HS-27A (cell line): ENCODE measurements at places on chromosomes 7 and 10.

GRCh38 chr10:6667679-6668270, 87.7 kb upstream of the PRKCQ start:
- DNase-seq: no peak

GRCh38 chr10:129966370-129966888, 2.4 kb upstream of the EBF3 start:
- DNase-seq: no peak

DNA sequence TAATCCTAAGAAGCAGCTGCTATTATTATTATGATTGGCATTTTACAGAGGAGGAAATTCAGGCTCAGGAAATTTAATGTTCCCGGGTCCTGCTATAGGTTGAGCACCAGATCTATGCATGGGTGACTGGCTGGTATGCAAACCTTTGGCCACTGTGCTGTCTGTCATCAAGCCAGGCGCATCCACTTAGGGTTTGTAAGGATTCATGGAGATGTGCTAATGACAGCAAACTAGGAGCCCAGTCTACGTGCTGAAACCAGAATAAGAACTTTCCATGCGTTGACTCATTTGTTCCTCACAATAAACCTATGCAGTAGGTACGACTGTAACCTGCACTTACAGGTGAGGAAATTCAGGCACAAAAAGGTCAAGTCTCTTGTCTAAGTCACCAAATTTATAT, 64.5 kb upstream of the ZMIZ1 start:
- no peak for DNase-seq

DNA sequence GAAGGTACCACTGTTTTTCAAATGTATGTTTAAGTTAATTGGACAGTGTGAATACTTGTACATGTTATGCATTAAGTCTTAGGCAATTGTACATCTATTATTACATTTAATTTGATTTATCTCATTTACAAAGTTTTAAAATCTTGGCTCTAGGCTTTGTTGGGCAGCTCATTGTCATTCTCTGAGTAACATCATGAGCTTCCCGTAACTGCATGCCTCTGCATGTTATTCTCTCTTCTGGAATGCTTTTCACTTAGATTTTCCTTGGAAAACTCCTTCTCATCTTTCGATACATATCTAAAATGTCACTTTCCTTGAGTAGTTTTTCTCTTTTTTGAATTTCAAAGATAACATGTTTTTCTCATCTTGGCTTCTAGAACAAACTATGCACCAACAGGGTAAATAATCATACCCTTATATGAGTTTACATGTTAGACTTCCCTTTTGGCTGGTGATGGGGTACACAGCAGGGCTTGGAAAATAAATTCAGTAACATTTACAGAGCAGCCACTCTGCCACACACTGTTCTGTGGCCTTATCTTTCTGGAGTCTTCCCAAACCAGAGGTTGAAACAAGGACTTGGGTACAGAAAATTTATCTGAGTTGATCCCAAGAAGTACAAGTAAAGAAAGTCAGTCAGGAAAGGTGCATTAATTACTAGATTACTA, 42.2 kb upstream of the A1CF start:
- no peak for DNase-seq

GRCh38 chr10:78597796-78598555, 470.8 kb upstream of the ZMIZ1 start:
- DNase-seq: no peak

DNA sequence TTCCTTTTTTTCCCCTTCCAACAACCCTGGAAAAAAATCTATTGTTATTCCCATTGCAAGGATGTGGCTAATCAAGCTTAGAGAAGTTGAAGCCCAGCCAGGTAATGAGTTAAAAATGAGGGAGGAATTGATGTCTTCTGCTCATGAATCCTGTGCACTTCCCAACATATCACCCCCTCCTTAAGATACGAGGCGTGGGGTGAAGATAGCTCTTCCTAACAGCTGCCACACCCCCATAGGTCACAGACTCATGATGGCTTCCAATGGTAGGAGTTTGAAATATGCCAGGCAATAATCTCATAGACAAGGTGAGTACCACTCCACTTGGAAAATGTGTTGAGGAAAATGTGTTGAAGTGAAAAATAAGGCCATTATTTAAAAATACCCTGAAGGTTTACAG, 71.3 kb upstream of the HECW1 start:
- DNase-seq: no peak

- DNase-seq: no peak
Measured at GRCh38 chr7:156816943-156817572, 75.9 kb downstream of the LMBR1 start.

GRCh38 chr7:44935016-44935415, 43.8 kb downstream of the MYO1G start:
- no peak for DNase-seq

GRCh38 chr10:5497948-5498730, 1.2 kb downstream of the CALML5 start:
- DNase-seq: no peak

DNA sequence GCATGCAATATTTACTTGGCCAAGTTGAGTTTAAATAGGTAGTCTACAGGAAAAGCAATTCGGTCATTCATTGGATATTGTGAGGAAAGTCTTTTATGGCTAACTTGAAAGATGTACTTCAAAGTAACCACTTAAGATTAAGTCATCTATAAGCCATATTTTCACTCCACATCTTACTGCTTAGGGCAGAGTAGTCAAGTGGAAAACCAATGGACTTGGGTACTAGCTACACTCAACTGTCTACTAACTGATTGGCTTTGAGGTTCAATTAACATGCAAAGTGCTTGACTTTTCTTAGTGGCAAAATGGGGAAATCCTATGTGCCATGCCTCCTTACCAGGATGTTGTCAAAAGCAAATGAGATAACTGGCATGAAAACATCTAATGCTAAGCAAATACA, 51.0 kb downstream of the CAV1 start:
- DNase-seq: no peak

DNA sequence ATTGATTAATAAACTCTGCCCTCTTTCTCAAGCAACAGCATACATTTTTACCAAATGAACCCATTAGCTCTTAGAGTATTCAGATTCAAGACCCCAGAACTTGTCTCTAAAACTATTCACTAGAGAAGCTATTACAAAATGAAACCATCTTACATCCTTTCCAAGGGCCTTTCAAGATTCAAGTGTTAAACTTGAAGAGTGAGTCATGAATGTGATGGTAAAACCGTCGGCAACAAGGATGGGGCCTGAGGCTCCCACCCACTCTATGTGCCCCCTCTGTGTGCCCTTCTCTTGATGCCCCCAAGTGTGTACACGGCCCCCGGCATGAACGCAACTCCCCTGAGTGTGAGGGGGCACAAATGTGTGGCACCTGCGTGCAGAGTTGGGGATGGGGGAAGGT, 46.4 kb downstream of the SFMBT2 start:
- no peak for DNase-seq

GRCh38 chr7:38276096-38276877, 2.9 kb upstream of the TARP start:
- DNase-seq: no peak

- no peak for DNase-seq
Measured at GRCh38 chr10:42488416-42488815, 150.0 kb downstream of the ZNF33B start.

DNA sequence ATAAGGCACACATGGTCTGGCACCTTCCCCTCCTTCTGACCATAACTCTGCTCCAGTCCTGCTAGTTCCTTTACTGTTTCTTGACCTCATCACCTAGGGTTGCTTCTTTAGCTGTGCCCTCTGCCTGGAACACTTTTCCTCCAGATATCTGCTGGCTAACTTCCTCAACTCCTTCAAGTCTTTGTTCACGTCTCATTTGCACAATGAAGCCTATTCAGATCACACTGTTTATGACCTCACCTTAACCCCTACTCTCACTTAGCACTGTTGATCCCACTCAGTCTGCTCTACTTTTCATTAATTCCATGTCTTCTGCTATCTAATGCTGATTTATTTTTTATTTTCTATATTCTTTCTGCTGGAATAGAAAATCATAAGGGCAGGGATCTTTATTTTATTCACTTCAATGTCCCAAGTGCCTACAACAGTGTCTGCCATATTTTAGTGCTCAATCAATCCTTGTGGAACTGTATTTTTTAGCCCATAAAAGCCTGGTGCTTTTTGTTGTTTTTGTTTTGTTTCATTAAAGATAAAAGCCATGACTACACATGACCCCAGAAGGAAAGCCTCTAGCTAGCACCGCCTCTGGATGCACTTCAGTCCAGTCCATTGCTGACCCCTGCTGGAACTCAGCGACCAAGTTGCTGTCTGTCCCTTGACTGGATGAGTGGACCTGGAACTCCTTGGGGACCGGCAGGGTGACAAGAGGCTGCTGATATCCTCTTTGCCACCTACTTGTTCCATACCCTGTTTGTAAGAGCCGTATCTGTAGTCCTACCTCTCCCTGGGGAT, 12.3 kb downstream of the KLF14 start:
- no peak for DNase-seq

DNA sequence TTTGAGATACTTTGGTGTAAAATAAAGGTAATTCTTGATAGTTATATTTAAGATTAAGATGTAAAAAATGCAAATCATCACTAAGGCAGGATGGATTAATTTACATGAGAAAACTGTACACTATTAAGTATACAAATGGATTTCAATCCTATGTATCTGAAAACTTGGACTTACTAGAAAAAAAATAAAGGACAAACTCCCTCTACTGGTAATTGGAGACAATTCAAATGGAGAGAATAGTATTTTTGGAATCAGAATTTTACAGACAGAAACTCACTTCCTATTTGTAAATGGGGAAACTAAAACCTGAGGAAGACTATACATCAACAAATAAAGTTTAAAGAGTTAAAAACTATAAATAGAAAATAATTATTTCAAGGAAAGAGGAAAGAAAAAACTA, 62.6 kb downstream of the CUL2 start:
- no peak for DNase-seq

GRCh38 chr7:26409661-26410547, 118.2 kb downstream of the SNX10 start:
- no peak for DNase-seq
